CD4-positive, alpha-beta T cell treated with Interleukin-12 subunit alpha and Interleukin-12 subunit beta, for 1 hour (primary cell): ENCODE measurements at places on chromosomes 16 and 17.
A peak's percentile ranks its signal among the peaks of the same experiment; 100 is the strongest.

- DNase-seq: peak; percentile 70
Observed at GRCh38 chr17:43576563-43577229, 30.6 kb upstream of the ETV4 start.

DNA sequence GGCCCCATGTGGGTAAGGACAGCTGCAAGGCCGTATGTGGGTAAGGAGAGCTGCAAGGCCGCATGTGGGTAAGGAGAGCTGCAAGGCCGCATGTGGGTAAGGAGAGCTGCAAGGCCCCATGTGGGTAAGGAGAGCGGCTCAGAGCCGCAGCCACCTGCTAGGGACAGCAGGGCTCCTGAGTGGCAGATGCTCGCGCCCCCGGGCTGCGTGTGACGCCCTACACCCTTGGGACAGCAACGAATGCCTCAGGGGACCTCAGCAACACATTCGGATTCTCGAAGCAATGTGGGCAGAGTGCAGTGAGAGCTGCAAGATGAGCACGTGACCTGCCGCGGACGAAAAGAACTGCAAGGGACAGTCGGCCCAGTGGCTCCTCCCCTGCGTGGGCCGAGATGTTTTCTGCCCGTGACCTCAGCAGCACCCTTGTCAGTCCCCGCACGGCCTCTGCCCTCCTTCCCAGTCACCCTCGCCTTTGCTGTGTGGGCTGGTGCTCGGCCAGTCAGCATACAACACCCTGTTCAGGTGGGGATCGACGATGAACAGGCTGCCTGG, 9.6 kb upstream of the SLC38A8 start:
- no peak for DNase-seq

DNA sequence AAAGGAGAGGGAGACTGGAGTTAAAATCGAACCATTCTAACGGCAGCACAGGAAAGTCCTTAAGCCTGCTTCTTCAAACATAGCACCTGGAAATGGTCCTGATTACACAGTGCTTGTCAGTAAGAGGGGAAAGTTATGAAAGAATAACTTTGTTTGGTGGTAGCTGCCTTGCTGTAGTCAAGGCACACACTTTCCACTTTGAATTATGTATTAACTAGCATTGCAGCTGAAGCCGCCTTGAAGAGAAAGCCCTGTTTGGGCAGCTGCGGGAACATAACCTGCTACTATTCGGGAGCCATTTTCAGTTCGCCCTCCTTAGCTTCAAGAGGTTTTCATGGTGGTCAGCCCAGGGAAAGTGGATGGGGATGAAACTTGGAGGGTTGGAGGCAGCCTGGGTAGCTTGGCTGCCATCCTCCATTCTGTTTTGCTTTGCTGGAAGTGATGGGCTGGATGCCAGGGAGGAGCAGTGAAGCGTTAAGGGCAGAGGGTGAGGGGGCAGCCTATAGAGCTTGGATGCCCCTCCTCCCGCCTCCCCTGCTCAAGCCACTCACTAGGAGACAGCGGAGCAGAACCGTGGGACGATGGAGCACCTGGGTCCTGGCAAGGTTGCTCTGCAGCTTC, 5.3 kb upstream of the HAS3 start:
- DNase-seq: no peak

- DNase-seq: no peak
Observed at GRCh38 chr17:58641887-58642311, 49.9 kb downstream of the TEX14 start.

DNA sequence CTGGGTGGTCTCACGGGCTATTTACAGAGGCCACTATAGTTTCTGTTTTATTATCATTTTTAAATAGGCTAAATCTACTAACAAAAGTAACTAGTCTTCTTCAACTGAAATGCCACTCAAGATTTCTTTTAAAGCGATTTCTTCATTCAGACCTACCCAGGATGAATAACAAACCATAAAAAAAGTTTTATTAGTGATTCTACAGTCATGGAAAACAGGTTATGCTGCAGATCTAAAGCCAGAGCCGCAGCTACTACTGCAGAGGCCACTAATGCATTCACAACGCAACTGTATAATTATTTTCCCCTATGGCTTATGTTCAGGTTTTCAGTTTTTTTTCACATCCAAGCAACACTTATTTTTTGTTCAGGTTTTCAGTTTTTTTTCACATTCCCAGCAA, 136.2 kb upstream of the AXIN2 start:
- no peak for DNase-seq

- DNase-seq: no peak
Observed at GRCh38 chr16:28865722-28866453, 2.2 kb downstream of the SH2B1 start.

DNA sequence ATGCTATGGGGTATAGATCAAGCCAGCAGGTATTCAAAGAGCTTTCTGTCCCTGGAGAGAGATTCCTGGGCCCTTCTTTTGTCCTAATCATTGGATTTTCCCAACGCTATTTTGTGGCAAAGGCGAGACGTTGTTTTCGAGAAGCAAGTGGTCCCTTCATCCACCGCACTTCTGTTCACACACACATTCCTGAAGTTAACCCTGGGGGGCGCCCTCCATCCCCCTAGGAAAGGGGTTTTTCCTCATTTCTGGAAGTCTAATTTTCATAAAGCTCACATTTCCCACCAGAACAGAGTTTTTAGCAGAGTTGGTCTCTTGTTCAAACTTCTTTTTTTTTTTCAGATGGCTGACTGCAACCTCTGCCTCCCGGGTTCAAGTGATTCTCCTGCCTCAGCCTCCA, 11.9 kb downstream of the SCGB1C2 start:
- no peak for DNase-seq

DNA sequence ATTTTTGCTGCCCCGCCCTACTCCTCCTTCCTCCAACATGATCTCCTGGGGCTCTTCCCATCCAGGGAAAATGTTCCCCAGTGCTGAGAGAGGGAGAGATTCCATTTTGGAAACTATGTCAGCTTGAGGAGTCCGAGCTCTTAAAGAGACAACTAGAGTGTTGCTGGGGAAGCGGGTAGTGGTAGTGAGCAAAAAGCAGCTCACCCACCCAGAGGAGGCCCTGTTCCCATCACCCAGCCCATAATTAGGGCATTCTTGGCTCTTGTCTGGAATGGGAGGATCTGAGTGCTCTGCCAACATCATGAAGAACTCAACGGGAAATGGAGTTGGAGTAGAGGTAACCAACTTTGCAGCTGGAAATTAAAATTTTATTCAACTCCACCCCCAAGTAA, 9.1 kb upstream of the MSL1 start:
- no peak for DNase-seq
